Stimulated activated CD4-positive, alpha-beta T cell treated with anti-CD3 and anti-CD28 coated beads, Interleukin-1b, Interleukin-23, amount 100 ng/mL, for 48 hours (primary cell): ENCODE measurements at places on chromosomes 6 and 20.
A peak's percentile ranks its signal among the peaks of the same experiment; 100 is the strongest.

GRCh38 chr6:156336089-156336488, 441.1 kb upstream of the ARID1B start:
- DNase-seq = no peak

DNA sequence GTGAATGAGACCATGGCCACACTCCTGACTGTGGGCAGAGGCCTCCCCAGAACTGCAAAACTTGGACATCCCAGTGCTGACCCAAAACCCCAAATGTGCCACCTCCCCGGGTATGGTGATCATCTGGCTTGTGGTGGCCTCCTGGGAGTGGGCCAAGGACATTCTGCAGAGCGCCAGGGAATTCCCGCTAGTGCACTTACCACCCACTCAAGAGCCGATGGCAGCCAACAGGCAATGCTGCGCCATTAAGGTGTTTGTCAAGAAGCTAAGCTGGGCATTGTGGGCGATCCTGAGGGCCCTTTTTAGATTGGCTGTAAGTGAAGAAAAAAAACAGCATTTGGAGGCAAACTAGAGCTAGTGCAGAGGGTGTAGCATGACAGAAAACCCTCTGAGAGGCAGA, 9.4 kb downstream of the MMP24 start:
- DNase-seq = no peak

DNA sequence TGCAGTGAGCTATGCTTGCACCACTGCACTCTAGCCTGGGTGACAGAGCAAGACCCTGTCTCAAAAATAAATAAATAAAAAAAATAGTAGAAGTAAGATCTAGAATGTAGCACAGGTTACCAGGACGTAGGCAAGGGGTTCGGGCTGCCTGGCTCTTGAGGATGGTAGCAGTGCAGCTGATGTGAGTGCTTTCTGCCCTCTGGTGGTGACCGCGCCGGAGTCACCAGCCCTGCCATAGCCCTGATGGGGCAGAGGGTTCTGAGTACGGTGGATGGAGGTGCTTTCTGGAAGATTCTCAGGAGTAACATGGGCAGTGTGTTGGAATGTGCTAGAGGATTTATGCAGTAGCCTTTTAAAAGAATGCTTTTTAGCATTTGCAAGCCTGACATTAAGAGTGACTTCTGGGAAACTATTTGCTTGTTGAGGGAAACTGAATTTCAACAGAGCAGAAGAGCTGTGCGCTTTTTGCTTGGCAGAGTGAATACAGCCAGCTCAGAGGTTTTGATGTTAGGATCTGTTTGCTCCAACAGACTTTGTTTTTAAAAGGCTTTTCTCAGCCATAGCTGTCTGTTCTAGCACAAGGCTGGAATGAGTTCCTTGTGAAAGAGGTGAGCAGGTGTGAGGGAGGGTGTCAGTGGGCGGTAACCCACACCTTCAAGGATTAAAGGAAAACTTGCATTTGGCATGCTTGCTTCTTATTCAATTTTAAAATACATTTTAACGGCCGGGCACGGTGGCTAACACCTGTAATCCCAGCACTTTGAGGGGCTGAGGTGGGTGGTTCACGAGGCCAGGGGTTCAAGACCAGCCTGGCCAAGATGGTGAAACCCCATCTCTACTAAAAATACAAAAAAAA, 65.9 kb downstream of the PTPN1 start:
- DNase-seq = peak; percentile 67

- DNase-seq = no peak
These were observed 387.8 kb upstream of the GJE1 start for GRCh38 chr6:141744971-141745370.

GRCh38 chr6:52176550-52176949, 9.6 kb upstream of the IL17A start:
- DNase-seq = no peak

GRCh38 chr6:155340464-155341129, 26.3 kb upstream of the TFB1M start:
- no peak for DNase-seq
